ENCODE measurements at places on chromosomes 3 and 15. TPM values are rescaled to one million over a fixed set of nuclear protein-coding genes. Genes with fewer than 3 reads are reported as not detected.

- no peak for DNase-seq
Measured at GRCh38 chr3:119019767-119020518, 14.7 kb downstream of the IGSF11 start.

DNA sequence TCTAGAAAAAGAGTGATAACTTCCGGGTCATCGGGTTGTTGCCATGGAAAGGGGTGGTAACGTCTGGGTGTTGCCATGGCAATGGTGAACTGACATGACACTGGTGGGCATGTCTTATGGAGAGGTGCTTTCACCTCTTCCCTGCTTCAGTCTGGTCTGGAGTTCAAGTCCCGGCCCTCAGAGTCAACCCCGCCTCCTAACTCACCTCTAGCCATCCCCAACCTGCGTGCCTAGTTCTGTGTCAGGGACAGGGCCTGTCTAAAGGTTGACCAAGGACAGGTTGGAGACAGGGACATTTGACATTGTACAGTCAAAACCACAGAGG is 96.0 kb downstream of the LSM3 start:
- no peak for DNase-seq

GRCh38 chr15:41546851-41547786 is 3.1 kb upstream of the RPAP1 start:
- DNase-seq: peak; percentile 79

DNA sequence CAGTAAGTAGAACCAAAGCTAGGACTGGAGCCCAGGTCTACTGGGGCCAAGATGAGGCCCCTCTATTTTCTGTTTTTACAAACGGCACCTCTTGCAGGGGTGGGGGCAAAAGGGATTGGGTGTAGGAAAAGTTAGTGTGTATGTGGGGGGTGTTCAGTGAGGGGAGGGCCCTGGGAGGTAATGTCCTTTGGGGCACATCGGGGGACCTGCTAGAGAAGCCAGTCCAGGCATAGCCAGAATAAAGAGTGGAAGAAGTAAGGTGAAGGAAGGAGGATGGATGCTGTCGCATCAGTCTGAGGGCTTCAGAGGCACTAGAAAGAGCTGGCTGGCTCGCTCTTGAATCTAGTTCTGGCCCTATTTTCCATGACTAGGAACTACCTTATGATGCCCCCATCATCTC is 2.6 kb downstream of the PLCD1 start:
- DNase-seq: no peak

DNA sequence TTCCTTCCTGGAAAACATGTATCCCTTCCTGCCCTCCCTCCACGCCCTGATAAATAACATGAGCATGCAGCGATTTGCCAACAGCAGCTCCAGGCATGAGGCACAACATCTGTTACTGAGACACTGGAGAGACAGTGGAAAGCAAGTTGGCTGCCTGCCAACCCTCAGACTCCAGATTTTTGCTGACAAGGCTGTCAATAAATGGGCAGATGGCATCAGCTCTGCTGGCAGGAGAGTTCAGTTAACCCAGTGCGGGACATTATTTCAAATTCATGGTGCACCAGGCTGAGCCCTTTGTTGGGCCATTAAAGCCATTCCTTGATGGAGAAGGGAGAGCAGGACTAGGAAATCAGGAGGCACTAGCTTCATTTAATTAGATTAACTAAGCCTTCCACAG is 293.3 kb downstream of the MEX3B start:
- no peak for DNase-seq

GRCh38 chr3:33908250-33908851 is 109.9 kb downstream of the PDCD6IP start:
- no peak for DNase-seq

DNA sequence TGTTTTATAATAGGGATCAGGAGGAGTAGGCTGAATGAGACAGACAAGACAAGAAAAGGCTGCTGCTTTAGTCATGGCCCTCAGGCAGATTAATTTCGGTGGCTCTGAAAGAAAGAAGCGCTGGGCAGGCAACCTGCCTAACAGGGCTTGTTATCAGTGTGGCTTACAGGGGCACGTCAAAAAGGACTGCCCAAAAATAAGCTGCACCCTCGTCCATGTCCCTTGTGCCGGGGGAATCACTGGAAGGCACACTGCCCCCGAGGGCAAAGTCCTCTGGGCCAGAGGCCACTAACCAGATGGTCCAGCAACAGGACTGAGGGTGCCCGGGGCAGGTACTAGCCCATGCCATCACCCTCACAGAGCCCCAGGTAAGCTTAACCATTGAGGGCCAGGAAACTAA is 188.5 kb downstream of the IGSF11 start:
- DNase-seq: no peak

GRCh38 chr15:31930967-31931366 is 99.3 kb upstream of the CHRNA7 start:
- DNase-seq: no peak

The KCNMB2 gene
- not detected for total RNA-seq

The MEGF11 gene
- total RNA-seq: 0.02 TPM

The CCDC13 gene
- 0.02 TPM for total RNA-seq

The AMT gene
- total RNA-seq: 0.93 TPM

The ADPRH gene
- total RNA-seq: 0.21 TPM

The AADACL2 gene
- total RNA-seq: not detected

The CPNE9 gene
- total RNA-seq: not detected

The TMCO5A gene
- not detected for total RNA-seq
